ENCODE measurements at places on chromosomes 5 and 9. TPM values are rescaled to one million over a fixed set of nuclear protein-coding genes. Genes with fewer than 3 reads are reported as not detected.

JAKMIP2 gene
- total RNA-seq: not detected

BHMT gene
- not detected for total RNA-seq

FOXD4L3 gene
- not detected for total RNA-seq

CETN3 gene
- 15.5 TPM for total RNA-seq

EGFL7 gene
- 1,043 TPM for total RNA-seq

ANKRD31 gene
- total RNA-seq: not detected

FAM221B gene
- total RNA-seq: not detected

CTXN3 gene
- not detected for total RNA-seq

GPRIN1 gene
- 9.3 TPM for total RNA-seq

IL9 gene
- not detected for total RNA-seq

CLPTM1L gene
- total RNA-seq: 116 TPM

HAVCR2 gene
- 0.42 TPM for total RNA-seq

TRPM3 gene
- total RNA-seq: 0.33 TPM

TAF11L11 gene
- not detected for total RNA-seq

All from endothelial cell of umbilical vein (primary cell).